ENCODE measurements at places on chromosomes 7 and 10.
A peak's percentile ranks its signal among the peaks of the same experiment; 100 is the strongest.

DNA sequence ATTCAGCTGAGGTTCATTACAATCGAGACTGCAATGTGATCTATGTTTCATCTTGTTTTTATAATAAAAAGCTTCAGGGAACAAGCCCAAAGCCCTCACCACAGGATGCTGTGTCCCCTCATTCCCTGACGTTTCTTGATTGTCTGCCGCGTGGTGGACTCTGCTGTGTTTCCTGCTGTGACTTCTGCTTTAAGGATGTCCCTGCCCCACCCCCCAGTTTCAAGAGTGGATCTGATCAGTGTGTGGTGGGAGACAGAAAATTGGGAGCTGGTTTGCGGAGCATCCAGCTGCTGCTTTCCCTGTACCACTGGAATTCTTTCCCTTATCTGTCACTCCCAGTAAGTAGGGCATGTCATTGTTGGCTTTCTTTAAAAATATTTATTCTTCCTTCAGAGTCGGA lies 86.2 kb downstream of the CREM start:
- DNase-seq, result no peak

- no peak for DNase-seq
Observed at GRCh38 chr7:154953006-154953684, 49.8 kb downstream of the PAXIP1 start.

- DNase-seq, result peak; percentile 17
Observed at GRCh38 chr10:31490858-31491504, 172.0 kb downstream of the ZEB1 start.

GRCh38 chr10:132624847-132625471 lies 87.4 kb downstream of the INPP5A start:
- no peak for DNase-seq

DNA sequence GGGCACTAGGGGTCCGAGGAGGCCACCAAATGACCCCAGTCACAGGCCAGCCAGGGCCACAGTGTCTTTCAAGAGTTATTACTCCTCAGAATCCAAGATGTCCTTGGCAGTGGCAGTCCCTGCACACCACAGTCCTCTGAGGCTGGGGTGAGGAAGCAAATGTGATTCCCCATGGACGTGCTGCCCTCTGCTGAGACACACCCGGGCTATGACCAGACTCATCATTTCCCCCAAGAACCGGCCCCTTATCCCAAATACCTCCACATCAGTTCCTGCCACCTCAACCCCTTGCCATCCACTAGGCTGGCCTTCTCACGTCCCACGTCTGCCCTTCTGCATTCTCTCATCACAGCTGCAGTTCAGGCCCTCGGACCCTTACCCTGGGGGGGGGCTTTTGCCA lies 5.0 kb downstream of the PRKAG2 start:
- DNase-seq, result no peak

DNA sequence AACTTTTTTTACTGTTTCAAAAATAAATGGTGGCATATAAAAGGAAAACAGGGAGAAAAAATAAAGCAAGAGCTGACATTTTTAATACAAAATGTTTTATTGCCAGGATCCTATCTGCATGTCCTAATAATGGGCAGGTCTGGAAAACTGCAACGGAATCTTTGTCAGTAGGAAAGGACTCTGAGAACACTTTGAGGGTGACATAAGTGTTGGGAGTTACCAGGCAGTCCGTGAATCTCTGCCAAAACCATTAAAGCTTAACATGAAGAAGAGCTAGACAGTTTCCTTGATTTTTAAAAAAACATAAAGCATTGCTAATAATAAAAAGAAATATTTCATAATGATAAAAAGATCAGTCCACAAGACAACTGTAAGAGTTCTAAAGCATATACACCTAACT lies 80.7 kb downstream of the AGMO start:
- DNase-seq, result no peak

DNA sequence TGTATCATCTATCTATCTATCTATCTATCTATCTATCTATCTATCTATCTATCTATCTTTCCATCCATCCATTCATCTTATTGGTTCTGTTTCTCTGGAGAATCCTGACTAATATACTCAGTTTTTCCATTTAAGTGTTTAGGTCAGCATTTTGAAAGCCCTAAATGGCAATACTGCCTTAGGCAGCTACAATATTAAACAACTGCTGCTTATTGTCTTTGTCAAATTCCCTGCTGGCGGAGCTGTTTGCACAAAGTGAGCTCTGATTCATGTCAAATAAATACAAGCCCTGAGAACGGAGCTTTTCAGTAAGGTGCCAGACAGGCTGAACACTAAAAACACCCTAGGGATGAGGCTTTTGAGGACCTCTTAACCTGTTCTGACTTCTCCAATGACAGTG lies 7.1 kb upstream of the KLHL7 start:
- no peak for DNase-seq

GRCh38 chr10:129505500-129506075 lies 38.5 kb downstream of the MGMT start:
- no peak for DNase-seq

GRCh38 chr10:78260680-78261079 lies 227.0 kb downstream of the RPS24 start:
- DNase-seq, result no peak

DNA sequence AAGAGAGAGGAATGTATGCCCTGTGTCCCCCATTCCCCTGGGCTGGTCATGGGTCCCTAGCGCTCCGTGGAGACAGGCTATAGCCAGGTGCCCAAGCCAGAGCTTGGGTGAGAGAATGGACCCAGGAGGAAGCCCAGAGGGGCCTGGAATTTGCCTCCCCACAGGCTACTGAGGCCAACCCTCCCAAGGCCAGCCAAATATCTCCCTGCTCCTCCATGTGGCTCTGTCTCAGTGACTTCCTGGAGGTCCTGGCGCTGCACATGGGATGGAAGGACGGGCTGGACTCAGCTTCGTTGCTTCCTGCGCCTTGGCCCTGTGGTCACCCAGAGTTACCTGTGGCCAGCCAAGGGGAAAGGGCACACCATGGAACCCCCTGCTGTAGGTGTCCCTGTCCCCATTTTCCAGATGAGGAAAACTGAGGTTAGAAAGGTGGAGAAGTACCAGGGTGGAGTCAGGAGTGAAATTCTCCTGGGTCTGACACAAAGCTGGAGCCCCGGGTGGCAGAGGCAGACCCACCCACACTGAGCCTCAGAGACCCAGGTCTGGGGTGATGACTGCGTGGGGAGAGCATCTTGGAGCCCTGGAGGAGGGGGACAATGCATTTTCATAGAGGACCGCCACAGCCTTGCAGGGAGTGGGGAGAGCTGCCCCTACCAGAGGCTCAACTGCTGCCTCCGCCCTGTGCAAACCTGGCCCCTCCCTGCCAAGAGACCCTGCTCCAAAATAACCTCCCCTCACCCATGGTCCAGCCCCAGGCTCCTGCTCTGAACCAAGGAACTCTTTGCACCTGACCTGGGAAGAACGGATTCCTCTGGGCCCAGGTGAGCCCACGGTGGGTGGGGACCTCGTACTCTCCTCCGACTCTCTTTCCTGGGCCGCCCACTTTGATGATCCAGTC lies 42.6 kb downstream of the TMEM270 start:
- no peak for DNase-seq

DNA sequence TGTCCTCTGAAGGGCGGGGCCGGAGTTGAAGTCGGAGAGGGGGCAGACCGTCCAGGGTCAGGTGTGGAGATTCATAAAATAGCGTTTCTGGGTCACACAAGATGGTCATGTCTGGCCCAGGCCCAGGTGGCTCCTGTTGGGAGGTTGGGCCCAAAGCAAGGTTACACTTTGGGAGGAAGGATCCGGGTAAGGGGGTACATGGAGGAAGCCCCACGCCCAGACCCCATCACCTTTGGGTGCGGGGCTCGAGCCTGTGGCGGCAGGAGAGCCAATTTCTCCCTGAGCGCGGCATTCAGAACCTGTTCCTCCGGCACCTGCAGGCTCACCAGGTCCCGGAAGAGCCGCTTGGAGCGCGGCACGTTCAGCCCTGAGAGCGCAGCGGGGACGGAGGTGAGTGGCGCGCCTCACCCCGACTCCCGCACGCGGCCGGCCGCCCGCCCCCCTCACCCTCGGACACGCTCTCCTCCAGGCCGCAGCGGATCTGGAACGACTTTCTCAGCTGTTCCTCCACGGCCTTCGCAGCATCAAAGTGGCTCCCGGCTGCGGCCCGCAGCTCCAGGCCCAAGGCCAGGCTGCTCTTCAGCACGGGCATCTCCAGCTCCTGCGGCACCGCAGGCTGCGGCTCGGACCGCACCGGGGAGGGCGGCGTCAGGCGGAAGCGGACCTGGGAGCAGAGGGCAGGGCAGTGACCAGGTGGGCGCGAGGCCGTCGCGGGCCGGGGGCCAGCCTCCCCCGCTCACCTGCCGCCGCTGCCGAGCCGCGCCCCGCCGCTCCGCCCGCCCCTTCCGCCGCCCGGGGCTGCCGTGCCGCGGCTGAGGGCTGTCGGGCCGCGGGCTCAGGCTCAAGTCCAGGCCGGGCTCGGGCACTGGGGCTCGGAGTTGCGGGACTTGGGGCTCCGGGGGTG lies 644 bp downstream of the PPP1R35 start:
- DNase-seq, result no peak

- no peak for DNase-seq
Observed at GRCh38 chr10:86758189-86759072, 2.0 kb downstream of the BMPR1A start.

GRCh38 chr7:6258440-6259182 lies 13.8 kb downstream of the CYTH3 start:
- no peak for DNase-seq

GRCh38 chr10:79054203-79055099 lies 14.3 kb upstream of the ZMIZ1 start:
- no peak for DNase-seq

DNA sequence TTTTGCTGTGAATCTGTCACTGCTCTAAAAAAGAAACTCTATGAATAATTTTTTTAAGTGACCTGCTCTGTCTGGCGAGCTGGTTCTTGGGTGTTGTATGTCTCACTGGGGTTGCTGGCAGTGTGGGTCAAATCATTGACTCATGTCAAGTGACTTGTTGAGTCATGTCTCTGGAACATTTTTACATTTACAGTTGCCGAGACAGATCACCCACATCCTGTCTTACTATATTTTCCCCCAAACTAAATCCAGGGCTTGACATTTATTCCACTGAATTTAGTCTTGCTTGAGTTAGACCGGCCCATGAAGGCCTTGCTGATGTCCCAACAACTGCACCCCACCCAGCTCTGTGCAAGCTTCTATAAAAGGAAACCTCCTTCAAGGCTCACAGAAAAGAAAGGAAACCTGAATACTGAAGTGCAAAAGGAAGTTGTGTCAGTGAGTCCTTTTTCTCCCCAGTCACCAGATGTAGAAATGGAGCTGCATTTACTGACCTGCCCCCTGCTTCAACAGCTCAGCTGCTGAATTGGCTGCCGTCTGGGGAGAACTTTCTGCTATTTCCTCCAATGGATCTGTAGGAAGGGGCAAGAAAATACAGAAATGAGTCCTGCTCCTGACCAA lies 290.3 kb downstream of the TNS3 start:
- peak; percentile 71 for DNase-seq

DNA sequence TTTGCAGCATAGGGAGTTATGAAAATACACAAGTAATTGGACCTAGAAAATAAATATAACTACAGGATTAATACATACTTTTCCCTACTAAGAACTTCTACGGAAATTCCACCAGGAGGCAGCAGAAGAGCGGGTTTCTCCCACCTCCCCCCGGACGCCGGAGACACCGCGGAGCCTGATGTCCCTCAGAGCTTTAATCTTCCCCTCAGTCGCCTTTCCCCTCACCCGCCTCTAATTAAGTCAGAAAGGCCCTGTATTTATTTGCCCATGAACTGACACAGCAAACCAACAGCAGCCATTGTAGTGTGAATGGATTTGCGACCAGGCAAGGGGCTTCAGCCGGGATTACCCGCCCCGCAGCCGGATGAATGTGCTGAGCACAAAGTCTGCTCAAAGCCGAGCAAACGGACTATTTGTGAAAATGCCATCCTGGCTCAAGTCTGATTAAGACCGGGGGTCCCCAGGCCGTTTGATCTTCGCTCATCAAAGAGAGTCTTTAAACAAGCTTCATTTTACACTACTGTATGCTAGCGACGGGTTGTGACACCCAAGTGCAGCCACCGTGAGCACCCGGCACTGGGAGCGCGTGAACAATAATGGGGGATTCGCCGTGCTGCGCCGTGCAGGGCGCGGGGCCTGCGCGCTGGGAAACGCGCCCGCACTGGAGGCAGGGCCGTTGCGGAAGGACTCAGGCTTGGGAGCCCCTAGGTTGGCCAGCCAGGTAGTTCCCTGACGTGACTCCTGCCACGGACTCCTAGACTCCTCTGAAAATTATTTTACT lies 5.6 kb upstream of the DKK1 start:
- peak; percentile 10 for DNase-seq

DNA sequence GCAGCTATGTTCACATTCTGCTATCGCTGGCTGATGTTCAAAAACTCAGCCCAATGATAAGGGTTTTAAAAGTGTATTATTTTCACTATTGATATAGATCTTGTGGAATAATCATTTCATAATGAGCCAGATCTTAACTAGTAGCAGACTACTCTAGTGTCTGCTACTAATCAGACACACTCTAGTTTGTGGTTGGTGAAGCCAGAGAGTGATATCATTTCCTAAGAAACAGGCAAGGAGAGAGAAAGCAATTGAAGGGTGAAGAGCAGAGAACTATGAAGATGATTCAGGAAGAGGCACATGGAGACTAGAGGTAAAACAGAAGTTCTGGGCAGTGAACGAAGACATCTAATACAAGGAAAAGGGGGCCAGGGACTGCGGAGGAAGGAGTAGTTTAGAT lies 58.2 kb upstream of the BET1 start:
- DNase-seq, result no peak

- DNase-seq, result peak; percentile 49
Observed at GRCh38 chr10:93816123-93816747, 58.5 kb downstream of the LGI1 start.

DNA sequence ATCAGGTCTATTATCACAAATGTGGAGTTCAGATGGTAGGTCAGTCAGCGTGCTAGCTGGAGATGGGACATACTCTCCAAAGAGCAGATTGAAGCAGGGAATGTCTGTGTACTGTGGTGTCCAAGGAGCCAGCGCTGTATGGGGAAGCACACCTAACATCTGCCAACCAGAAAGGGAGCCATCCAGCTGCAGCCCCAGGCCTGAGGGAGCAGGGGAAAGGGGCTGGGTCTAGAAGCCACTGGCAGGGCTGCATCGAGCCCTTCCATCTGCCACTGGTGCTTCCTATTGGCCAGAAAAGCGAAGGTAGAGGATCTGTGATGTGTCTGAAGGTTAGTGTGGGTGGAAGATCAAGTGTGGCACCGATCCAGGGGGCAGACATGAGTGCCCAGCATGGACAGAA lies 8.0 kb upstream of the RAMP3 start:
- no peak for DNase-seq

GRCh38 chr7:135706038-135706742 lies 21.8 kb downstream of the SLC13A4 start:
- DNase-seq, result no peak

DNA sequence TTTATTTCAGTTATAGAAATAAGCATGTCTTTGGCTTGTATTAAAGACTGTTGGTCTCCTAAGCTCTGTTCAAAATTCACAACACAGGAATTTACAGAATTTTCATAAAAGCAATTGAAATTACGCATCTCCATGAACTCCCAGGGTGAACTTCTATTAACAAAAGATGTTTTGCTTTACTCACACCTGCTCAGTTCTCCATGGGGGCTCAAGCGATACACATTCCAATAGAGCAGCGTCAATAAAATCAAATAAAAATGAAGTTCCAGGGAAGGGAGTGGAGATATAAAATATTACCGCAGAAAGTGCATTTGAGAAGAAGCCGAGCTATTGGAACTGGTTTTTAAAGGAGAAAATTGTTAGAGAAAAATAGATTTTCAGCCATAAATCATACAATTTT lies 41.5 kb upstream of the ZNF438 start:
- no peak for DNase-seq

- no peak for DNase-seq
Observed at GRCh38 chr7:155870334-155871180, 58.3 kb upstream of the SHH start.

GRCh38 chr10:77925795-77926565 lies 575 bp downstream of the DLG5 start:
- DNase-seq, result no peak

GRCh38 chr10:31602541-31603234 lies 283.7 kb downstream of the ZEB1 start:
- DNase-seq, result no peak

Data from NCI-H226 (cell line).